ENCODE measurements at places on chromosomes 4 and X. TPM values are rescaled to one million over a fixed set of nuclear protein-coding genes. Genes with fewer than 3 reads are reported as not detected.

Gene TENM3
- 18.0 TPM for polyA plus RNA-seq

GRCh38 chrX:110304371-110304770, 13.5 kb downstream of the AMMECR1 start:
- DNase-seq: no peak

- no peak for DNase-seq
Observed at GRCh38 chr4:118942465-118942864, 53.8 kb downstream of the SYNPO2 start.

DNA sequence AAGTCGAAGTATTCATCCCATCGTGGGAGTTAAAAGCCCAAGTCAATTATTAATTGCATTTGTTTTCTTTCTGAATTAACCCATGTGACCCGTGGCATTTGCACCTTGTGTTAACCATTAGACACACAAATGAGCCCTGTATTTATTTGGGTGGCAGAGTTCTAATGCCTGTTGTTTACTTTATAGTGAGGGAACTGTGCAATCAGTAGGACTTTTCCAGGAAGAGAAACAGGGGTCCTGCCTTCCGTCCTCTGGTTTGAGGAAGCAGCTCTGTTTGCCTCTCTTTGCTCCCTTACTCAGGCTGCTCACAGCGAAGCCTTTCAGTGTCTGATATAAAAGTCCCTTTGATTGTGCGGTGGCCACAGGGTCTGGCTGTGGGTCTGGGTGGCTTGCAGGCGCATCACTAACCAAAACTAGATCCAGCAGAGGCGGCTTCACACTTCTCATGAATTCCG, 263.6 kb downstream of the PTTG2 start:
- DNase-seq: no peak

GRCh38 chr4:10077483-10078335, 38.9 kb downstream of the WDR1 start:
- DNase-seq: no peak

Data from right renal pelvis (tissue), 4 donors.